ENCODE measurements at places on chromosomes 4 and X. TPM values are rescaled to one million over a fixed set of nuclear protein-coding genes. Genes with fewer than 3 reads are reported as not detected.

GPRASP1 gene
- total RNA-seq, result 4.0 TPM

PDGFRA gene
- total RNA-seq, result 502 TPM

SPARCL1 gene
- under 0.01 TPM for total RNA-seq

USP38 gene
- total RNA-seq, result 16.5 TPM

SYTL5 gene
- total RNA-seq, result 0.57 TPM

CDX4 gene
- total RNA-seq, result not detected
